ENCODE measurements at places on chromosomes 6 and 20. TPM values are rescaled to one million over a fixed set of nuclear protein-coding genes. Genes with fewer than 3 reads are reported as not detected.
A peak's percentile ranks its signal among the peaks of the same experiment; 100 is the strongest.

DNA sequence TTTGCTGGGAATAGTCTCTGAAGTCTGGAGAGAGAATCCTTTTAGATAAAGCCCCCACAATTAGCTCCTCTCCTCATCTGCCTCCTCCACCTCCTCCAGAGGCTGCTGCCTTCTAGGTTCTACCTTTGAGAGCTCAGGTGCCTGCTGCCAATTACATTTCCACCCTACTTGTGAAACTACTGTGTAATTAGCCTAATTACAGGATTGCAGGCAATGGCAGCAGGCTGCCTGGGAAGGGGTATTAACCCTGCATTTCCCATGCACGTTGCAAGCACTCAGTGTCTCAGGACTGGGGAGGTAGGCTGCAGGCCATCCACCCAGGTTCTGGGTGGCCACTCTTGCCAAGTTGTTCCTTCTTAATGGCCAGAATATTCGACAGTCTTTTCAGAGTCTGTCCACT, 215.6 kb upstream of the ZNF217 start:
- no peak for DNase-seq
- H3K27ac ChIP-seq: no peak overlapping the region
- H3K27me3 ChIP-seq: no peaks in the 10 kb centered on the region
- peaks cover 11% of the 10 kb centered on the region for H3K4me1 ChIP-seq

GRCh38 chr6:74939721-74940620, 265.9 kb downstream of the COL12A1 start:
- H3K27me3 ChIP-seq: no peaks in the 10 kb centered on the region
- H3K4me3 ChIP-seq: no peak overlapping the region
- no peak for DNase-seq
- H3K36me3 ChIP-seq: no peaks in the 10 kb centered on the region
- peaks cover 32% of the 10 kb centered on the region for H3K4me1 ChIP-seq

DNA sequence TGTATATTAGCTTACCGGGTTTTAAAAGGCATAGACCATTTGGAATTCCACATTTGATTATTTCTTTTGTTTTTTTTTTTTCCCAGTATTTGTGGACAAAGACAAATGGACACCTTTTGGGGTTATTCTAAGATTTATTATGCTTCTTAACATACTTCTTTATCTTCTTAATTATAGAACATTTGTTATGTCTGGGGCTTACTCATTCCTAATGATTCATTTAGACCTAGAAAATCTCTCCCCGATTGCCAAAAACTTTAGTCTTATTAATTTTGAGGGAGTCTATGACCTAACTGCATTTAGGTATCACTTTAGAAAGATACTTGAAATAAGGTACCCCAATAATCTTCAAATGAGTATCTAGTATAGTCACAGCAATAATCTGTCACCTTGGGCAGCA, 170.7 kb upstream of the PREP start:
- H3K27ac ChIP-seq: no peak overlapping the region
- no peak overlapping the region for H3K4me3 ChIP-seq
- H3K4me1 ChIP-seq: peaks cover 12% of the 10 kb centered on the region
- H3K27me3 ChIP-seq: no peaks in the 10 kb centered on the region
- no peaks in the 10 kb centered on the region for H3K36me3 ChIP-seq
- no peak for DNase-seq

GRCh38 chr6:56752009-56752408, 109.3 kb upstream of the DST start:
- DNase-seq: no peak
- peaks cover 56% of the 10 kb centered on the region for H3K4me1 ChIP-seq
- peak overlapping the region; percentile 44 for H3K27ac ChIP-seq
- H3K4me3 ChIP-seq: no peak overlapping the region
- no peaks in the 10 kb centered on the region for H3K36me3 ChIP-seq

DNA sequence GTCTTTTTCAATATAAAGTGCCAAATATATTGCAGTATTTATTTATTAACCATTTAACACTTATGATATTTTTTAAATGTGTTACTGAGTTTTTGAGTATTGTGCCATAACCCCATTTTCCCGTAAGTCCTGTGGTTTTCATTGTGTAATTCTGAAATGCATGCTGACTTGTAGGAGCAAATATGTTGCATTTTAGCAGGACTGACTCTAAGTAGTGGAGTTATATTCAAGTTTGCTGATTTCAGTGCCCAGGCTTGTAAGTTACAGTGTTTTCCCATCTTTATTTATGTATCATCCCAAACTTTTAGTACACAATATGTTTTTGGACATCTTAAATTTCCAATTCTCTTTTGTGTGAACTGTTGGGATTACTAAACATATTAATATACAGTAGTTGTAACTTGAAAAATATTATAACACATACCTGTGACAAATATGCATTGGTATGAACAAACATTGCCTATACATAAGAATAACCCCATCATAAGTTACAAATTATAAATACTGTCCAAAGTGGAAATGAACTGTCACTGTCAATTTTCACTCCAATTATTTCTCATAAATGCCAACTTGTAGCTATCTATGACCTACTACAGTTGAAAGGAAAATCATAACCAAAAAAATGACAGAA, 179.3 kb upstream of the RUNX2 start:
- peaks cover 15% of the 10 kb centered on the region for H3K4me1 ChIP-seq
- peak overlapping the region; percentile 47 for H3K27ac ChIP-seq
- DNase-seq: peak; percentile 88
- no peaks in the 10 kb centered on the region for H3K36me3 ChIP-seq
- H3K4me3 ChIP-seq: no peak overlapping the region

GRCh38 chr6:156260815-156261214, 516.4 kb upstream of the ARID1B start:
- H3K4me1 ChIP-seq: no peaks in the 10 kb centered on the region
- no peak overlapping the region for H3K4me3 ChIP-seq
- no peak for DNase-seq
- no peaks in the 10 kb centered on the region for H3K36me3 ChIP-seq
- no peak overlapping the region for H3K27ac ChIP-seq
- H3K27me3 ChIP-seq: no peaks in the 10 kb centered on the region

DNA sequence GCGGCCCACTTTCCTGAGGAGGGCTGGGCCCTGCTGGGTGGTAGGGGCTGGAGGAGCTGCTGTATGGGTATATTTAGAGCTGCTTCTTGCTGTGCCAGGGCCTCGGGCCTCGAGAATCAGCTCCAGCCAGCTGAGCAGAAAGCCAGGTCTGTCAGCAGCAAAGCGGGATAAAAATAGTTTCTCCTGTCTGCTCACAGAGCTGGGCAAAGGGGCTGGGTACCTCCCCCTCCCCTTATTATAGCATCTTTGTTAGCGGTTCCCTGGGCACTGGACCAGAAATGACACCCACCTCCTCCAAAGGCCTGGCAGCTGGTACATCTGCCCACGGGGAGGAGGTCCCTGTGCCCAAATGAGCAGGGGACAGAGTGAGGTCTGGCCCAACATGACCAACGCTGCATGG, 6.0 kb downstream of the SCRT2 start:
- no peak overlapping the region for H3K27ac ChIP-seq
- H3K36me3 ChIP-seq: no peaks in the 10 kb centered on the region
- H3K4me3 ChIP-seq: no peak overlapping the region
- no peaks in the 10 kb centered on the region for H3K4me1 ChIP-seq
- H3K27me3 ChIP-seq: peaks cover 53% of the 10 kb centered on the region
- DNase-seq: peak; percentile 65

The NMBR gene
- total RNA-seq: not detected
